PC-3 (cell line): ENCODE measurements at places on chromosomes 3 and 15.

DNA sequence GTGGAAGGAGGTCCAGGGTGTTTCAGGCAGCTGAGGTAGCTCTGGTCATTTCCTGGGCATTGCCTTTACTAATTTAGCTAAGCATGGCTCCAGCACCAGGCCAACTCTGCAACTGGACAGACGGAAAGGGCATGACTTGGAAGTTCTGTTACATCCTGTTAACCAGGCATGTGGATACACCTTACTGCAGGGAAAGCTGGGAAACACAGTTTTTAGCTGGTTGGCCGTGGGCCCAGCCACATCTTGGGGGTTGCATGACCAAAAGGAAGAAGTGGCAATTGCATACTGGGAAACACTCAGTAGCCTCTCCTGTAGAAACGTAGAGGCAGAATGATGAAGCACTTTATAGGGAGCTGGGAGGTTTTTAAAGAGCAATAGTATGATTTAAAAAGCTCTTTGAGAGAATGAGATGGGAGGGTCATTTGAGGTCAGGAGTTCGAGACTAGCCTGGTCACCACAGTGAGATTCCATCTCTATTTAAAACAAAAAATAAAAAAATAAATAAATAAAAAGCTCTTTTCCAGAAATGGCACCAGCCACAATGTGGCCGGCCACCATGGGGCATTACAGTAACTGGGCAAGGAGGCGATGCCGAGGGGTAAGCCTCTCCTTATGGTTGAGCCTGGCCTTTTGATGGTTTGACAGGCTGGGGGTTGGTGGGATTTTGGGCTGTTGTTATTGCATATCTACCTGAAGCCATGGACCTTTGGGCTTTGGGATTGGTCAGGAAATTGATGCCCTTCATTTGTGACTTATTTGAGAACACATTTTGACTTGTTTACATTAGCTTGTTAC, 28.6 kb downstream of the TRAK1 start:
- no peak for DNase-seq

GRCh38 chr3:195035345-195036202, 235.4 kb downstream of the XXYLT1 start:
- no peak for DNase-seq

- peak; percentile 93 for DNase-seq
Observed at GRCh38 chr3:156307704-156308103, 187.3 kb downstream of the KCNAB1 start.

GRCh38 chr3:47601281-47601680, 22.6 kb upstream of the CSPG5 start:
- DNase-seq: no peak

- DNase-seq: no peak
Observed at GRCh38 chr3:38029400-38030125, at the start of gene PLCD1. PLCD1 (minus strand) TSS chr3:38029642; CDS start chr3:38029539, 103 bp downstream.
